Midbrain (tissue), 1 donor: ENCODE measurements at places on chromosomes 13 and 19.

DNA sequence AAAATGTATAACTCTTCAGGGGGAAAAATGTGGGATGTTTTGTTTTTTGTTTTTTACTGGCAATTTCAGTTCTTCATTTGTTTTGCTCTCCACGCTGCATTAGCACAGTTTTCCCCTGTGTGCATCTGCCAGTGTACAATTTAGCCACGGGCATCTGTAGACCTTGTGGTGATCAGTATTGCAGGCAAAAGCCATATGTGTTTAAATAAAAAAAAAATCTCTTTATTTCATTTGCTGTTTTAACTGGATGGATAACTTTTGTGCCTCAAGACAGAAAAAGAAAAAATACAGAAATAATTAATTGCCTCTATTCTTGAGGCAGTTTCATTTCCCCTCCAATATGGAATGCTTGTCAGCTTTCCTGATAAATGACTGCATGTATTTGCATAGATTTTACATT is 7.9 kb upstream of the MAB21L1 start:
- no peak for DNase-seq

DNA sequence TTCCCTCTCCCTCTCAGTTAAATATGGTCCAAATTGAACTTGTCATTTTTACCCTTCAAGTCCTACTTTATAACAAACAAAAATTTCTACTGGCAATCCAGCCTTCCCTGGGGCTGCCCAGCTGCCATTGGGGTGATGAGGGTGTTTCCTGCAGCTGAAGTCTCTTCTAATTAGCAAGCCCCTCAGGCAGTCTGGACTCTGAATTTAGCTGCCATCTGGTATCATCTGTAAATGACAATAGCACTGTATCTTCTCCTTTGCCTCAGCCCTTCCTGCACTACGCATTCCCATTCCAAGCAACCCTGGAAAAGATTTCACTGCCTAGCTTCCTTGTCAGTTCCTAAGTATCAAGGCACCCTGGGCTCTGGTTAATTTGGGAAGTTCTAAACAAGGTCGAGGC is 331.1 kb upstream of the KLF12 start:
- no peak for DNase-seq

DNA sequence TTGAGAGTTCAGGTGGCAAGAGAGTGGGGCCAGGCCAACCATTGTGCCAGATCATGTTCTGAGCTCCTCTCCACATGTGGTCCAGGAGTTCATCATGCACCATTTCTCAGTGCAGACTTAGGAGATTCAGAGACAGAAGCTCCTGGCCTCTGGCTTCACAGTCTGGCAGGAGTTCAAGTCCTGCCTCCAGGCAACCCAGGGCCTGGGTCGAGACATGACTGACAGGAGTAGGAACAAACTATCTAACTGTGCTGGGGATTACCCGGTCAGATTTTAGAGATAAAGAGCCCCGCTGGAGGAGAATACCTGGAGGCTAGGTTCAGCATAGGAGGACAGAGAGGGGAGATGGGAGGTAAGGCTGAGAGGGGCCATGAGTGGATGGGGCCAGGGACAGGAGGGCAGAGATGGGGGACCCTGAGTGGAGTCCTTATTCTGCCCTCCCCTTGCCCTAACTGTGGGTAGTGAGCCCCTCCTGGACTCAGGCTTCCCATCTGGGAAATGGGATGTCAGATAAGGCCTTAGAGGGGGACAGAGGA is 906 bp upstream of the CYP4F11 start:
- peak; percentile 36 for DNase-seq

GRCh38 chr13:93925990-93926389 is 553.5 kb downstream of the DCT start:
- no peak for DNase-seq

DNA sequence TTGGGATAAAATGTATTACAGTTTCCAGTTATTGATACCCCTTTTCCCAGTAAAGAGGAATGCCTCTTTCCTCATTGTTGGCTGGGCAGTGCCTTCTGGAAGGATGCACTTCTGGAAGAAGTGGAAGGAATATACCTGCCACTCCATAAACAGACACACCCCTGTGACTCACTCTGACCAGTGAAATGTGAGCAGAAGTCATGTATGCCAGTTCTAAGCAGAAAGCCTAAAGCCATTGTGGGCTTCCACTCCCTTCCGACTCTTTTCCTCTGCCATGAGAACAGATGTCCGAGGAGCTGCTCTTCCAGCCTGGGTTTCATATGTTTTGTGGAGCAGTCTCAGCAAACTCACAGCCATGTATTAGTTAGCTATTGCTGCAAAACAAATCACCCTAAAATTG is 166.1 kb upstream of the SERP2 start:
- DNase-seq = no peak

DNA sequence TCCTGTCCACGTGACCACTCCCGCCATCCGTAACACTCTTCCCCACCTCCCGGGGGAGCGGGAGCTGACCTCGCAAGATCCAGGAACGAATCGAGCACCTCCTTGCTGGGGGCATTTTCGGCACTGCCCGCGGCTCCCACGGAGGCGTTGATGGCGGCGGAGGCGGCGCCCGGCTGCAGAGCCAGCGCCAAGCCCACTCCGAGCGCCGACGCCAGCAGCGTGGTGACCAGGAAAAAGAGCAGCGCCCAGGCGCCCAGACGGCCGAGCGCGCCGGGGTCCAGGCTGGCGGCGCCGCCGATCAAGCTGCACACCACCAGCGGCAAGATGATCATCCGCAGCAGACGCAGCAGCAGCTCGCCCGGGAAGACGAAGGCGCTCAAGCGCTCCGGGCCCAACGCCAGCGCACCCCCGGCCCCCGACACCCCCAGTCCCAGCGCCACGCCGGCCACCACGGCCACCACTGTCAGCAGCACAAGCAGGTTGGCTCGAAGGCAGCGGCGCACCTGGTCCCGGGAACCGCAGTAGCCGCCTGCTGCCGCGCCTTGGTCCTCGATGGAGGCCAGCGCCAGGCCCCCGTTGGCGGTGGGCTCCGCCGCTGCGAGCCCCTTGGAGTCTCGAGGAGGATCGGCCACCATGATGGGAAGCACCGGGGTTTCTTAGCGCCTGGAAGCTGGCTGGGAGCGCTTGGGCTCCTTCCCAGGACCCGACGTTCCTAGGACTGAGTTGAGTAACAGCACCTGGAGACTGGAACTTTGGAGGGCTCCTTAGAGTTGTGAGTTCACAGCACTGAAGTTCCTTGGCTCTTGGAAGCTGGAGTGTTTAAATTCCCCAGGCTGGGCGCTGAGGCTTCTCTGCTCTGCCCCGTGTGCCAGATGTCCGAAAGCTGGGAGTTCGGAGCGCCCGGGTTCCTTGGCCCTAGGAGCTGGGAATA is 798 bp downstream of the SLC1A5 start:
- DNase-seq = no peak

GRCh38 chr19:54391589-54392061 is 23.6 kb upstream of the TTYH1 start:
- no peak for DNase-seq

DNA sequence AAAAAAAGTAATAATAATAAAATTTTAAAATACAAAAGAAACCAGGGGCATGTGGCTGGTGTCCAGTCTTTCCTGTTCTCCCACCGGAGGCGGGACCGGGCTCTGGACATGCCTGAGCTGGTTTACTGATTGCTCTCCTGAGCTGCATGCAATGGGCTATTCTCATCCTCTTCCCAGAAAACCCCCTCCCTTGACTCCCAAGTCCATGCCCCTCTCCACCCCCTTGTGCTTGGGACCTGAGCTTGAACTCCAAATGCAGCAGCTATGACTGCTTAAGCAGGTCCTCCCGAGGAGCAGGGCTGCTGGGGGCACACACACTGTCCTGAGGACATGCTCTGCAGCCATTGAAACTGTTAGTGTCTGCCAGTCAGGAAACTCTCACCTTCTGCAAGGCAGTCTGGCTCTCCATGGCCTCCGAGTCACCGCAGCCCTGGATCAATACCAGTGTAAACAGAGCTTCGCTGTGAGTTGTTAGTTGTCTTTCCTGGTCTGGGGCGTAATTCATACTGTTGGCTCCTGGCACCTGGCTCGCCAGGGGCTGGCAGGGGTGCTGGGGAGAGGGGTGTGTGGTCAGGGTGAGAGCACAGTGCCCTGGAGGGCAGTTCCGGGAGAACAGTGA is 41.6 kb upstream of the CHST8 start:
- no peak for DNase-seq

DNA sequence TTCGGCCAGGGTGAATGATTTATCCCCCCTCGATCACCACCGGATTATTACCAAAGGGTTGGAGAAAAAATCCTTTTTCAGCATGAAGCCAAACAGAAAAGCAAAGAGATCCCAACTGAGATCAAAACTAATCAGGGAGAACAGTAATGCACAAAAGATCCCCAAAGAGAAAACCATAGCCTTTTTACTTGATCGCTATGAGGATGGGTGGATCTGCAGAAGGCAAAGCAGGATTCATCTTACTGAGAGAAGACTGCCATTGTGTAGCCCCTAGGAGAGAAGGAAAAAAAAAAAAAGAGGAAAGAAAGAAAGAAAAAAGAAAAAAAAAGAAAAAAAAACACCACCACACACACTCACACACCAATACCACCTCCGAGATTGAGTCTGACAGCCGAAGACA is at the start of gene FGF14:
Gene FGF14 (minus strand): TSS at position 283 of the 400 bp plus-strand sequence.
- no peak for DNase-seq

- DNase-seq = no peak
Measured at GRCh38 chr13:33328701-33329100, 43.1 kb upstream of the STARD13 start.

DNA sequence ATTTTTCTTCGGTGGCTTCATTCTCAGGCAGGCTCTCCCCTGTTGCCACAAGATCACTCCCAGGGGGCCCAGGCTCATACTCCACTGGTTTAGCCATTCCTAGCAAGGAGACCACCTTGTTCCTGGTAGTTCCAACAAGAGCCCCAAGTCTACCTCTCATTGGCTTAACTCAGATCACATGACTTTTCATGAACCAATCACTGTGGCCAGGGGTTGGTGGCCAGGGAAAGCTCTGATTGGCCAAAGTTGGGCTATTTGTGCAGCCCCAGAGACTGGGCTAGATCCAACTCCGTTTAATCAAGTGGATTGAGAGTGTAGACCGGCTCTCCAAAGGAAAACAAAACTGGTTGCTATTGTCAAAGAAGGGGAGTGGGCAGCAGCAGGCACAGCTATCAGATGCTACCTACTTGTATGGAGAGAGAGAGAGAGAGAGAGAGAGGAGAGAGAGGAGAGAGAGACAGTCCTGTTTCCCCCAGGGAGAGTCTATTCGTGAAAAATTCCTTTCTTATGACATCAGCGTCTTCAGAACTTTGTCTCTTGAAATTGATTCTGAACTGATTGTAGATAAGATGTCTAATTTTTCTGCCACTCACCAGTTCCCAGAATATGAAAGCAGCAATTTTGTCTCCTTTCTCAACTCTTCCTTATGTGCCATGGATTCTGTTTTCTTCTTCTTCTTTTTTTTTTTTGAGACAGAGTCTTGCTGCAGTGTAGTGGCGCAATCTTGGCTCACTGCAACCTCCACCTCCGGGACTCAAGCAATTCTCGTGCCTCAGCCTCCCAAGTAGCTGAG is 5.9 kb downstream of the CEACAM19 start:
- DNase-seq = no peak

DNA sequence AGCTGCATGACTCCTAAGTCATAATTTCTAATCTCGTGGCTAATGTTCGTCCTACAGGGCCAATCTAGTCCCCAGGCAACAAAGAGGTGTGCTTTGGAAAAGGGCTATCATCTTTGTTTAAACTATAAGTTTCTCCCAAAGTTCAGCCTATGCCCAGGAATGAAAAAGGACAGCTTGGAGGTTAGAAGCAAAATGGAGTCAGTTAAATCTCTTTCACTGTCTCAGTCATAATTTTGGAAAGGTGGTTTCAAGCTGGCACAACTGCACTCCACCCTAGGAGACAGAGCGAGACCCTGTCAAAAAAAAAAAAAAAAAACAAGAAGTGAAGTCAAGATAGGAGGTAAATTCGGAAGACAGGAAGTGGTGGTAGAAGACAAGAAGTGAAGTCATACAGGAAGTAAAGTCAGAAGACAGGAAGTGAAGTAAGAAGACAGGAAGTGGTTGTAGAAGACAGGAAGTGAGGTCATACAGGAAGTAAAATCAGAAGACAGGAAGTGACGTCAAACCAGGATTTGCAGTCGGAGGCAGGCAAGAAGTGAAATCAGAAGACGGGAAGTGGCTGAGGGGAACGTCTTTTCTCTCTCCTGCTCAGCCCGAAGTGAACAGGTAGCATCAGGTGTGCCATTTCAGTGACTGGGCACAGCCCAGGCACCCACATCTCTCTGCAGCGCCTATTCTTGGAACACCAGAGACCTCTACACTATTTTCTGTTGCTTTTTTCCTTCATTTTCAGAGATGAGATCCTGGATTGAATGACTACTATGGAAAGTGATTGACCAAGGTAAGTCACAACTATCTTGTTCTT is 32.2 kb downstream of the GP6 start:
- DNase-seq = peak; percentile 9

GRCh38 chr19:38401148-38401547 is 1.7 kb upstream of the FAM98C start:
- no peak for DNase-seq

DNA sequence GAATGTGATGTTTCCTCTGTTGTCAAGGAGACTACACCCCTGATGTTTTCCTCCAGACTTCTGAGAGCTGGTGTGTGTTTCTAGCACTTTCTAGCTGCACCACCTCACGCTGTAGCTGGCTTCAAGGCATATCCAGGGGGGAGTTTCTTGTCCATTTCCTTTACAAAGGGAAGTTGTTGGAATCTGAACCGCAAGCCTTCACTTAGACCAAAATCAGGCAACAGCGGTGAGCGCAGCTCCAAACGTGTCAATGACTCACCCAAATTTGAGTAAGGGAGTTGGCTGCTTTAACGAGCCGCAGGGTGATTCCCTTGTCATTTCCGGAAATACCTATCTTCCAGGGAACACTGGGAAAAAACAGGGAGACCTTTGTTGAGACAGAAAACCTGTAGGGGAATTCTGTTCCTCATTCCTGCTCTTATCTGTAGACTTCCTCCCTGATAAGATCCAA is 2.5 kb downstream of the LDLR start:
- peak; percentile 32 for DNase-seq

GRCh38 chr19:51071095-51071405 is 6.2 kb upstream of the KLK13 start:
- no peak for DNase-seq

DNA sequence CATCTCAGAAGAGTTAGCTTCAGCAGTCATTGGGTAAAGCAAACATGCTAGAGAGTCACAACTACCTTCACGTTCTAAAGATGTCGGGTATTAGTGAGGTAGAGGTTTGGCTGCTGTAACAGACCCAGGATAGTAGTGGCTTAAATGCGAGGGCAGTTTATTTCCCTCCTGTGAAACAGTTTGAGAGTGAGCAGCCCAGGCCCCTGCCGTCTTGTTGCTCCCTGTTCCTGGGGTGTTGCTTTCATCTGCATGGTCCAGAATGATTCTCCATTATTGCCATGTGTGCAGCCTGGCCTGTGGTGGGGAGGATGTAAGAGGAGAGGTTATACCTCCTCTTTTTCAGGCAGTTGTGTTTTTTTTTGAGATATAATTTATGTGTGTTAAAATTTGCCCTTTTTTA is 63.7 kb downstream of the SIPA1L3 start:
- DNase-seq = no peak

- DNase-seq = no peak
Measured at GRCh38 chr13:50928102-50928501, 18.5 kb downstream of the RNASEH2B start.

DNA sequence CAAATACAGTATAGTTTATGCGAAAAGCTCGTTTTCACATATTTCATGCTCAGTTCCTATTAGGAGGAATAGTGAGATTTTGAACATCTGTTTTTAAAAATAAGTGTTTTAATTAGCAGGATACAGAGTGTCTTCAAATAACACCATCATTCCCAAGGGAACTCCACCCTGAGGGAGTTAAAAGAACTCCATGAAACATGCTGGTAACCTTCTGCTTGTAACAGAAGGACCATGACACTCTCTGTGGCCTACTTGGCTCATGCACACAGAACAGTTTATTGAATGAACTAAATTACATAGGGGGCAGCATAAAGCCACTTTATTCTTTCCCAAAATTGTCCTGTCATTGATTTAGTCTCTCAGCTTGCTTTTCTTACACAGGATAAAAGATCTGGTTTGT is 809.5 kb upstream of the SLITRK6 start:
- no peak for DNase-seq
